Activated CD8-positive, alpha-beta T cell treated with anti-CD3 and anti-CD28 coated beads for 36 hours (primary cell): ENCODE measurements at places on chromosomes 2 and 18.

- no peak for DNase-seq
Observed at GRCh38 chr2:203710226-203710625, 3.8 kb downstream of the CD28 start.

GRCh38 chr2:20093263-20094141, 42.1 kb upstream of the LAPTM4A start:
- peak; percentile 13 for DNase-seq

- no peak for DNase-seq
Observed at GRCh38 chr2:99648178-99648844, 158.5 kb upstream of the REV1 start.

DNA sequence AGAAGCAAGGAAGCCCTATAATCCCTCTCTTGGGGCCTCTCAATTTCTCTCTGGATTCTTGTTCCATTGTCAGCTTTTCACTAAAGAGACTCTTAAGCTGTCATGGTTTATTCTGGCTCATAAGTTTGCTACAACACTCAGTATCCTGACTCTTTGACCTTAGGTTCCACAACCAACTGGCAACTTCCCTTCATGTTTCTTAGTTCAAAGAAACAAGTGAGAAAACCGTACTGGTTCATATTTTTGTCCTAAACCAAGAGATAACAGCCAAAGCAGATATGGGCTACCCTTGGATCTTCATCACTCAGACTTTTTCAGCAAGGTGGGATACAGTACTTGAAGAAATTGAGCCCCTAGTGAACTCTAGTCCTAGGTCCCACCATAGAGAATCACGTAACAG, 109.9 kb upstream of the CRIM1 start:
- DNase-seq: no peak

GRCh38 chr2:25215232-25215631, 46.9 kb upstream of the POMC start:
- no peak for DNase-seq

- DNase-seq: no peak
Observed at GRCh38 chr2:162457046-162457445, 113.1 kb downstream of the GCA start.

DNA sequence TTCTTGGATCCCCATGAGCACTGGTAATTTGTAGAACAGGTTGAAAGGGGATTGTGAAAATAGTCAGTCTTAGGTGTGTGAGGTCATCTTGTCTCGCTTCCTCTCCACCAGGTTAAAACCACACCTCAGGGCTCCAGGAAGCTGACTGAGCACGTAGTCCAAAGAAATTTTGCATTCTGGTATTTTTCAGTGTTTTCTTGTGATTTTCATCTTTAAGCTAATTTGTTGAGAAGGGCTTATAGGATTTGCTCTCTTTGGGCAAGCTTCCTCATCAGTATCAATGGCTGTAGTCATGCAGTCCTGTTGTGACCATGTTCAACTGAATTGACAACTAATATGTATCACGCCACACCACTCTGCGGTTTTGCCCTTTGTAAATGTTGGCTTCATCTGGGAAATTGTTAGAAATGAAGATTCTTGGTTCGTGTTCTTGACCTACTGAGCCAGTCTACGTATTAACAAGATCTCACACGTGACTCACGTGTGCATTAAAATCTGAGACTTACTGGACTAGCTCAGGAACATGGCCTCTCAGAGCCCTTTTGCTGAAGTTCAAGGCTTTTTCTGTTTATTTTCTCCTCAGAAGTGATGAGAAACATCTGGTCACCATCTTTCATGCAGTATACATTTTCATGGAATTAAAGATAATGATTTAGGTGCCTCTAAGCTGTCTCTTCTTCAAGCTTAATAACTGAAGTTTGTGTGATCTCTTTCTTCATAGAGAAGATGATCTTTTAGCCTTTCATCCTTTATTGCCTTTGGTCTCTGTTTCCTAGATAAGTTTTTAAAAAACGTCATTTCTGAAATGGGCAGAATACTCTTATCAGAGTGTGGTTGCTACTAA, 32.8 kb downstream of the FMNL2 start:
- no peak for DNase-seq

- peak; percentile 5 for DNase-seq
Observed at GRCh38 chr2:7133521-7133920, 216.3 kb downstream of the RNF144A start.

- no peak for DNase-seq
Observed at GRCh38 chr2:214699236-214699635, 110.2 kb downstream of the BARD1 start.

DNA sequence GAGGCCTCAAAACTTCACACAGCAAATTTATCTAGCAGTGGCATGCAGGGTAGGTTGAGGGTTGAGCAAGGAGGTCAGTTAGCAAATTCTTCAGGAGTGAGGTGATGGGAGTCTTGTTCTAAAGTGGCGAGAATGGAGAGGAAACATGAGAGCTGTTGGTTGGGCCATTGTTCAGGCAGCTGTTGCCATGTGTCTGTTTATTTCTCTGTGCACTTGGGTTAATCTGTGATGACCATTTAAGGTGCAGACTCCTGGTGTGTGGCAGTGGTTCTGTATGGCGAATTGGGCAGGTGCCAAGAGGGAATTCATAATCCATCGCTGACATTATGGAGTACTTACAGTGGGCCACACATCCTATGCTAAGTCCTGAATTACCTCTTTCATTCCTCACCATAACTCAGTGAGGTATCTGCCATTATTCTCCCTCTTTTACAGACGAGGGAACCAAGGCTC, 30.4 kb downstream of the TMEM178A start:
- no peak for DNase-seq

DNA sequence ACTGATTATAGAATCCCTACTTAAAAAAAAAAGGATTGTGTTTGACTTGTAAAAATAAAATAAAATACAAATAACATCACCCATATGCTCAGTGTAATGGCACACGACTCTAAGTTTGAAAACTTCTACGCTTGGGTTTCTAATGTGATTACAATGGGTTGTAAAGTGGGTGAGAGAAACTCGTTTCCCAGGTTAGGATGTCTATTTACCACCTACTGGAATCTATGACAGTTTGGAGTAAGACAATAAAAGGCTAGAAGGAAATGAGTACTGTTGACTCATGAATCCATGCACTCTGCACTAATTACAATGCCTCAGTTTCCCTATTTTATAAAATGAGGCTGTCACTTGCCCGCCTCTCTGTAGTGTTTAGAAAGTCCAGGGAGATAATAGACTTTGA, 204.2 kb upstream of the FBXO11 start:
- no peak for DNase-seq

DNA sequence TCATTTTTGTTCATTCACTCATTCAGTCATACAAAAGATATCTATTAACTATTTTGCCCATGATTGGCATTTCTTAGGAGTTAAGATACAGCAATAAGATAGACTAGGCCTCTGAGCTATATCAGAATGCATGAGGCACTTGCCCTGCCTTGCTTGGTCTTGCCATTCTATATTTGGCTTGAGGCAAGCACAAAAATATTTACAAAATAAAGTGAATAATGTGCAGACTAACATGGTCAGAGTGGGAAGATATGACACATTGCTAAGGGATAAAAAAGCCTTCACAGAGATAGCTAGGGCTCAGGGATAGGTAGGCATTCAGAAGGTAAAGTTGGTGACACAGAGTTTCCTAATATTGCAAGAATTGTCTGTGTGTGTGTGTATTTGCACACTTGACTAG, 75.0 kb upstream of the MMADHC start:
- no peak for DNase-seq

GRCh38 chr18:49648811-49649210, 87.0 kb downstream of the LIPG start:
- no peak for DNase-seq

DNA sequence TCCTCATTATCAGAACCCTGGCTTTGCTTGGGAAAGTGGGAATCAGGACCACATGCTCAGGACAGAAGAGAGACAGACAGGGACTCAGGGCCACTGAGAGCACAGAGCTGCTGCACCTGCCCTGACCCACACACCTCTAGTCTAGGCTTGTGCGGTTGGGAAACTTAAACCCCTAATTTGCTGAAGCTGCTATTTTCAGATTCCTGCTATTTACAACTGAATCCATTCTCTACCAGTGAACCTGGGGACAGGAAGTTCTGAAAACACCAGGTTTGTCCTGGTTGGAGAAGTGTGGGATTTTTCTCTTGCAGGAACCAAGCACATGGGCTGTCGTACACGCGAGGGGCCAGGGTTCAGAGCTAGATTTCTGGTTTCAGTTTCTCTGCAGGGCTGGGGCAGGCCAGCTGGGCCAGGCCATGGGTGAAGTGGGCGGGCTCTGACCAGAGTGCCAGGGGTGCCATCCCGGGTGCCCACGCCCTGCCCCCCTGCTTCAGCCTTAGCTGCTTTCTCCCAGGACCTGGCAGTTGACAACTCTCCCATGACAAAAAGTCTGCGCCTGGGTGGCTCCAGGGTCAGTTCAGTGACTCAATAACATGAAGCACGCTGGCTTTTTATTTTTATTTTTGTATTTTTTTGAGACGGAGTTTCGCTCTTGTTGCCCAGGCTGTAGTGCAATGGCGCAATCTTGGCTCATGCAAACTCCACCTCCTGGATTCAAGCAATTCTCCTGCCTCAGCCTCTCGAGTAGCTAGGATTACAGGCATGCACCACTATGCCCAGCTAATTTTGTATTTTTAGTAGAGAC, 51.3 kb upstream of the SLC1A4 start:
- DNase-seq: no peak

- DNase-seq: peak; percentile 25
Observed at GRCh38 chr2:39099870-39100728, 20.8 kb downstream of the SOS1 start.

DNA sequence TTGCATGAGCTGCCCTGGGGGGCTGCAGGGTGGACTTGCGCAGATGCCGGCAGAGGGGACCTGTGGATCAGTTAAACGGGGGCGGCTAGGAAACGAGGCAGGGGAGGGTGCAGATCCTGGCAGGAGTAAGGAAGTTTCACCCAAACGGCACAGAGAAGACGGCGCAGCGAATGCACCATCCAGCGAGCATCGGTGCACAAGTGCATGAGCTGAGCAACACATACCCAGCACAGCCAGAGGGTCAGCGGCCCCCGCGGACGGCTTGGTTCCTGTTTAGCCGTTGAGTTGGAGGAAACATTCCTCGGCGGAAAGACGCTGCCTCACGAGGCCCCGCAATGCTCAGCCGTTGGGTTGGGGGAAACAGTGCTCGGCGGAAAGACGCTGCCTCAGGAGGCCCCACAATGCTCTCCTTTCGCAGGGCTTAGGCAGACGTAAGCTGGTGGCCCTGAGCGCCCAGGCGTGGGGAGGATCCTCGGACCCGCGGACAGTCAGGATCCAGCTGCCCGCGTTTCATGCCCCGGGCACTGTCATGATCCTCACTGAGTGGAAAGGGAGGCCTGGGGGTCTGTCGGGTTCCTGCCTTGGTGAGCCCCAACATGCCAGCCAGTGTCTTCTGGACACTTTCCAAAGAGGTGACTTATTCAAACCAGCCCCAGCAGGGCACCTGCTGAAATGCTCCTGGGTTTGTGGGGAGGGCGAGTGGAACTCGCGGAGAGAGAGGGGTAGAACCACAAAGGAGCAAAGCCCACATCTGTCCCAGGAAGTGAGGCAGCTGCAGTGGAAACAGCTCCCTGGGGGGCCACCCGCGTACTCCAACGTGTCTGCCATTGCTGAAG, 86.3 kb downstream of the NDUFA10 start:
- DNase-seq: no peak

GRCh38 chr2:23595601-23596251, 210.7 kb downstream of the KLHL29 start:
- no peak for DNase-seq
